Stimulated activated naive CD8-positive, alpha-beta T cell treated with anti-CD3 and anti-CD28 coated beads, Interleukin-15, amount 100 ng/mL, for 72 hours (primary cell): ENCODE measurements at places on chromosomes 2 and 18.

DNA sequence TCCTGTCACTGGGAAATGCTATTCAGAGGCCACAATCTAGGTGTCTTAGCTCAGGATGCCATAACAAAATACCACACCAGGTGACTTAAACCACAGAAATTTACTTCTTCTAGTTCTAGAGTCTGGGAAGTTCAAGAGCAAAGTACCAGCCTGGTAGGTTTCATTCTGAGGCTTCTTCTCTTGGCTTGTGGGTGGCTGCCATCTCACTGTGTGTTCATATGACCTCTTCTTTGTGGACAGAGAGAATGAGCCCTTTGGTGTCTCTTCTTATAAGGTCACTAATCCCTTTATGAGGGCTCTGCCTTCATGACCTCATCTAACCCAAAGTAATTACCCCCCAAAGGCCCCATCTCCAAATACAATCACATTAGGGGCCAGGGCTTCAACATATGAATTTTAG, 57.3 kb downstream of the RHOB start:
- DNase-seq = no peak

- no peak for DNase-seq
Observed at GRCh38 chr18:54767098-54767497, 61.2 kb upstream of the RAB27B start.

DNA sequence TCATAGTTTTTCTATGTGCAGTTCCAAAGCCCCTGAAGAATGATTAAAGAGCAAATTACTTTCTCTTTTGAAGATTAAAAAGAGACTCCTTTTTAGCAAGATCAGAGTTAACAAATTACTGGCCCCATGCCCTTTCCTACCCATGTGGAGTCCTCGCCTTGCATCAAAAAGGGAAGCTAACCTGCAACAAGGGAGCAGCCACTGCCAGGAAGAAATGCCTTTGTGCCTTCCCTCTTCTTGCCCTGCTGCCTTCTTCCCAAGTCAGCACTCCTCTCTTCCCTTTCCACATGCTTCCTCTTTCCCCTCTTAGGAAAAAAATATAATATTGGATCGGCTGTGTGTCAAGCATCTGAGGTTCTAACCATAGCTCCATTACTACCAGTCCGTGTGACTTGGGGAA, 37.1 kb upstream of the CYP1B1 start:
- DNase-seq = no peak

DNA sequence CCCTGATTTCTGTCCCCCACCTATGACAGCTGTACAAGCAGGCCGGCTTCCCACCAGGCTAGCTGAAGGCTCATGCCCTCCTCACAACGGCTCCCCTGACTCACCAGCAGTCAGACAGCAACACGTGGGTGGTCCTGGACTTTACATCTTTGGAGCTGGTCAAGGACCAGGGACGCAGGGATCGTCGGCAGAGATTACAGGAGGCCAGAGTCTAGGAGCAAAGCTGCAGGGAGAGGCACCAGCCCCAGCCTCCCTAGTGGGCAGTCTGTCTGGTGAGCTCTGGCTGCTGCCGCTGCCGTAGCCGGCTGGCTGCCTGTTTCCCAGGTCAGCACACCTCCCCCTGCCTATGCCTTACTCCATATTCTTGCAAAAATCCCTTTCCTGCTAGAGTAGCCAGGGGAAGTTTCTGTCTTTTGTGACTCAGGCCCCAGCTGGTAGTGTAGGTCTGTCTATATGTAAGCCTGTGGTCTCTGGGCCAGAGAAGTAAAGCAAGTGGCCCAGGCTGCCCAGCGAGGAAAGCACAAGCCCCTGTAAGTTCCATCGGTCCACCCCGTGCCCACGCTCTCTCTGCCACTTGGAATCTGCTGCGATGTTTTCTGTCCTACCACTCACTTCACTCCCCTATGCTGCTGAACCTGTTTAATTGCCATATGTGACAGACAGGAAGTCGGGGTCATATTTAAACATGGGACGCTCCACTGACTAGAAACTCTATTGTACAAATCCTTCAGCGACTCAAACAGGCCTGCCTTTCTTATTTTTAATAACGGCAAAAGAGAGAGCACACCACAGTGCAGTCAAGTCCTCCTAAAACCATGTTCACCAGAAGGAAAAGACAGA, 2.4 kb upstream of the ARHGEF4 start:
- no peak for DNase-seq

DNA sequence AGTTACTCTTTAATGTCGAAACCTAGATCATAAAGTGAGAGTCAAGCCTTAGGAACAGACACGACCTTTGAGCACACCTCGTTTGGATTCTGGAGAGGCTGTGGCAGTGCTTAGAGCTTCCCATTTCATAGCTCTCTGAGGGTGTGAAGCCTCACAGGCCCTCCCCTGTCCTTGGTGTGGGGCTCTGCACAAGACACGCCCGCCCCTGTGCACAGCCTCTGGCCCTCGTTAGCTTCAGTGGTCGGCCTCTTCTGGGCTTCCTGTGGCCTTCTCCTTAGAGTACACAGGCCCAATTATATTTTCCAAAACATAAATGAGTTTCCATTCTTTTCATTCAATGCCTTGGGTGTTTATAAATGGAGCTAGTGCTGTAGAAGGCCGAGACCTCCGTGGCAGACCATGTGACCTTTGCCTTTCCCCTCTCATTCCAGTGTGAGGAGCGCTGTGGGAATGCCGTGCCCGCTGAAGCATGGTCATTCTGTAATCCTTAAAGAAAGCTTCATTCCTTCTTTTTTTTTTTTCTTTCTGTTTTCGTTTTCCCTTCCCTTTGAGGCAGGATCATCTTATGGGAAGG, 208.6 kb downstream of the DCDC2C start:
- DNase-seq = no peak
